HCT116 (cell line): ENCODE measurements at places on chromosomes 6 and 20. TPM values are rescaled to one million over a fixed set of nuclear protein-coding genes. Genes with fewer than 3 reads are reported as not detected.

- no peaks in the 10 kb centered on the region for H3K36me3 ChIP-seq
- H3K4me3 ChIP-seq = no peak overlapping the region
- no peak overlapping the region for H3K27ac ChIP-seq
- H3K27me3 ChIP-seq = peaks cover 20% of the 10 kb centered on the region
Observed at GRCh38 chr20:46991880-46992639, 97.4 kb downstream of the EYA2 start.

GRCh38 chr20:48605364-48606171 lies 222.2 kb downstream of the PREX1 start:
- no peaks in the 10 kb centered on the region for H3K4me1 ChIP-seq
- no peak overlapping the region for H3K4me3 ChIP-seq
- no peak for DNase-seq
- H3K27ac ChIP-seq = no peak overlapping the region
- no peaks in the 10 kb centered on the region; the same call in 1 of the 2 replicates for H3K27me3 ChIP-seq
- no peaks in the 10 kb centered on the region for H3K36me3 ChIP-seq

DNA sequence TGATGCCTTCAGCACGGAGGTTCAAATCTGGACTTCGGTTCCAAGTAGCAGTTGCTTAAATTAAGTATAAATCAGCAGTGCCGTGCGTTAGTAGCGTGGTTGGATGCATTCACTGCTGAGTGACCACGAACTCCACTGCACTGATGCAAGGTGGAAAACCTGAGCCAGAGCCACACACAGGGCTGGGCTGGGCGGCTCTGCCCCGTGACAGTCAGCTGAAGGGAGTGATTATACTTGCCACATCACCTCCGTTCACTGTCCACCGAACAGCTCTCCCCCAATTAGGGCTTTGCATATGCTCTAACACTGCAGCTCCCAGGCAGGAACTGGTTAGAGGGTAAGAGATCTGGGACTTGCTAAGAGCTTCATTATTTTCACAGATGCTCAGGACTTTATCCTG lies 22.2 kb downstream of the PPP1R3G start:
- no peak overlapping the region for H3K27ac ChIP-seq
- H3K36me3 ChIP-seq = no peaks in the 10 kb centered on the region
- H3K27me3 ChIP-seq = no peaks in the 10 kb centered on the region
- H3K4me3 ChIP-seq = no peak overlapping the region
- H3K4me1 ChIP-seq = peaks cover 4% of the 10 kb centered on the region; the same call in 1 of the 2 replicates

GRCh38 chr6:119161438-119161837 lies 83.0 kb upstream of the FAM184A start:
- no peak overlapping the region for H3K4me3 ChIP-seq
- H3K36me3 ChIP-seq = no peaks in the 10 kb centered on the region
- H3K4me1 ChIP-seq = peaks cover 8% of the 10 kb centered on the region
- no peak for DNase-seq

ECHDC1 gene
- total RNA-seq = 47.2 TPM

BTNL2 gene
- not detected for total RNA-seq

DNA sequence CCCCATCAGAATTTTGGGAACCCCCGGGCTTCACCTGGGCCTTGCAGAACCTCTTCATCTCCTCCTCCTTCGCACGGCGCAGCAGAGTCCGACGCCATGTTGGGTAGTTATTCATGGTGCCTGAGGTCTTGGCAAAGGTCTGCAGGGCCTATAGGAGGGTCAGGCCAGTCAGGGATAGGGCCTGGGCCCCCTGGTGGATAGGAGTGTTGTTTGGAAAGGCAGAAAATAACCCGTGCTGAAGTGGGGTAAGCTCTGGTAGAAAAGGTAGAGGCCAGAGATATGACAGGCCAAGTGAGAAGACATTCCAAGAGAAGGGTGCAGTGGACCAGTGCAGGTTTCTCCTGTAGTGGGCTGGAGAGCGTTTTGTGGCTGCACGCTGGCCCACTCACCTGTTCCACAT lies 4.9 kb downstream of the SMPD2 start:
- H3K36me3 ChIP-seq = peaks cover 6% of the 10 kb centered on the region; the same call in 1 of the 2 replicates
- H3K4me3 ChIP-seq = no peak overlapping the region
- DNase-seq = no peak
- H3K27me3 ChIP-seq = no peaks in the 10 kb centered on the region
- H3K4me1 ChIP-seq = peaks cover 12% of the 10 kb centered on the region; the same call in 1 of the 2 replicates
- H3K27ac ChIP-seq = no peak overlapping the region

SERPINB6 gene
- total RNA-seq = 103 TPM

GRCh38 chr20:4961746-4962145 lies 39.6 kb downstream of the SLC23A2 start:
- no peaks in the 10 kb centered on the region for H3K36me3 ChIP-seq
- no peak for DNase-seq
- no peak overlapping the region for H3K4me3 ChIP-seq
- no peaks in the 10 kb centered on the region for H3K27me3 ChIP-seq

DNA sequence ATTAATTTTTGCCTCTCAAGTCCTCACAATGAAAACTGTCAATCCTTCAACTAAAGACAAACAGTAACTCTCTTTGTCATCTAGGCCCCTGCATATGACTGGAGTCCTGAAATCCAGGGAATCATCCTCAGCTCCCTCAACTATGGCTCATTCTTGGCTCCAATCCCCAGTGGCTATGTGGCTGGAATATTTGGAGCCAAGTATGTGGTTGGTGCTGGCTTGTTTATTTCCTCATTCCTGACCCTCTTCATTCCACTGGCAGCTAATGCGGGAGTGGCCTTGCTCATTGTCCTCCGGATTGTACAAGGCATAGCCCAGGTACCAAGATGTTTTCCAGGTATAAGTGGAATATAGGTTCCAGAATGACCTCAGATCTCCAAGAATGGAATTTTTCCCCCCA lies 15.4 kb downstream of the SLC17A4 start:
- no peak overlapping the region for H3K4me3 ChIP-seq
- H3K36me3 ChIP-seq = no peaks in the 10 kb centered on the region

- DNase-seq = no peak
- H3K4me1 ChIP-seq = no peaks in the 10 kb centered on the region
- H3K4me3 ChIP-seq = no peak overlapping the region
Observed at GRCh38 chr6:103798166-103798565, 1061.6 kb downstream of the HACE1 start.

- no peaks in the 10 kb centered on the region for H3K27me3 ChIP-seq
- H3K4me1 ChIP-seq = peaks cover 15% of the 10 kb centered on the region
- no peak overlapping the region for H3K4me3 ChIP-seq
- no peak overlapping the region for H3K27ac ChIP-seq
Observed at GRCh38 chr20:44070139-44070900, 116.7 kb downstream of the JPH2 start.

DNA sequence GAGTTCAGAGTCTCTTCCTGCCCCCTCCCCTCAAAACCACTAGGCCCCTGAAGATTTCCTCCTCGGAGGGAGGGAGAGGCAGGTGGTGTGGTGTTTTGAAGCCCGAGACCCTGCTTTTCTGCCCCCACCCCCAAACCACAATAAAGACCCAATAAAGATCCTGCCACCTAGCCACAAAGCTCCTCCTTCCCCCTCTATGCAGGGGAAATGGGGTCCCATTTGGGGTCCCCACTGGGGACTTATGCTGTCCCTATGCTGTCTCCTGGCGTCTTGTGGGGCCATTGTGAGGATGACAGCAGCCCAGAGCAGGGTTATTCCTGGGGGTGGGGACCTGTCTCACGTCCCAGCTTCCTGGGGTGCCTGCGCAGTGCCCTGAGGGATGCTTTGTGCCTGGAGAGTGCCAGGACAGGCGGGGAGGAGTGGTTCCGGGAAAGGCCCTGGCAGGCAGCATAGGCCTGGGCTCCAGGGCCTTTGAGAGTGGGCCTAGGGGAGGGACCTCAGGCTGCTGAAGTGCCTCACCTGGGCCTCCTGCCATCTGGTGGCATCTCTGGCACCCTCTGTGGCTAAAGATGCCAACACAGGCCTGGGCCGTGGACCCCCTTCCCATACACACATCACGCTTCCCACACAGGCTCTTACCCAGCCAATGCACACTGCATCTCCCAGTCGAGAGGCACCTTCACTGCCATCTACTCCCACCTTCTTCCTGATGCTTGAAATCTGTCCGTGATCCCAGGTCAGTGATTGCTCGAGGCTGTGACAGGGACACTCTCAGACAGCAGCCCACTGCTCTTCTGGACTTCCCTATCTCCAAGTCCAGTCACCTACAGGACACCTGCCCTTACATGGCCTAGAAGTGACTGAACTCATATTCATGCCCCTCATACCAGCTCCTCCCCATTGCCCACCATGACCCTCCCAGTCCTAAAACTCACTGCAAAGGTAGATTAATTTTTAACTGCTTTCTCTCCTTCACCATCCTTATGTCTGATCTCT lies 7.9 kb upstream of the ARMC12 start:
- no peak for DNase-seq
- no peaks in the 10 kb centered on the region for H3K36me3 ChIP-seq
- peak overlapping the region; percentile 84 for H3K4me3 ChIP-seq
- peak overlapping the region; percentile 96 for H3K27ac ChIP-seq
- no peaks in the 10 kb centered on the region for H3K27me3 ChIP-seq

DNA sequence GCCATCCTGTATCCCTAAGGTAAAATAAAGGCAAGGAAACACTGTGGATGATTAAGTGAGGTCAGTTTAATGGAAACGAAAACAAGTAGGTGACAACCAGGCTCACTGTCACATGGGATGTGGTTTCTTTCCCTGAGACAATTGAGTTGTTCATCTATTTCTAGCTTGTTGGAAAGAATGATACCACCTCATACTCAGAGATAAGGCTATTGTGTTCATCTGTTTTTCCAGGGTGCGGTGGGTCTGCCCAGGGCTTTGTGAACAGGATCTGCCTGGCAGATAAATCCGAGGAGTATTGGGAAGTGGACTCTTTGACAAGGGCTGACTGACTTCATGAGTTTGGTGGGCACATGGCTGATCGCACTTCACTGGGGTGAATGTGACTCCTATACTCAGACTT lies 80.8 kb upstream of the TIAM2 start:
- no peak overlapping the region for H3K27ac ChIP-seq
- H3K36me3 ChIP-seq = no peaks in the 10 kb centered on the region
- DNase-seq = no peak

GABRR1 gene
- not detected for total RNA-seq

DEFB113 gene
- total RNA-seq = not detected

BEND6 gene
- total RNA-seq = 4.0 TPM

VGLL2 gene
- not detected for total RNA-seq

ZSCAN31 gene
- 10.1 TPM for total RNA-seq

GRCh38 chr6:53244399-53244931 lies 95.8 kb upstream of the GCM1 start:
- H3K27me3 ChIP-seq = no peaks in the 10 kb centered on the region
- H3K4me3 ChIP-seq = no peak overlapping the region
- H3K4me1 ChIP-seq = no peaks in the 10 kb centered on the region
- no peaks in the 10 kb centered on the region for H3K36me3 ChIP-seq
- H3K27ac ChIP-seq = no peak overlapping the region

KCNG1 gene
- 54.6 TPM for total RNA-seq

MUC21 gene
- total RNA-seq = not detected

DNA sequence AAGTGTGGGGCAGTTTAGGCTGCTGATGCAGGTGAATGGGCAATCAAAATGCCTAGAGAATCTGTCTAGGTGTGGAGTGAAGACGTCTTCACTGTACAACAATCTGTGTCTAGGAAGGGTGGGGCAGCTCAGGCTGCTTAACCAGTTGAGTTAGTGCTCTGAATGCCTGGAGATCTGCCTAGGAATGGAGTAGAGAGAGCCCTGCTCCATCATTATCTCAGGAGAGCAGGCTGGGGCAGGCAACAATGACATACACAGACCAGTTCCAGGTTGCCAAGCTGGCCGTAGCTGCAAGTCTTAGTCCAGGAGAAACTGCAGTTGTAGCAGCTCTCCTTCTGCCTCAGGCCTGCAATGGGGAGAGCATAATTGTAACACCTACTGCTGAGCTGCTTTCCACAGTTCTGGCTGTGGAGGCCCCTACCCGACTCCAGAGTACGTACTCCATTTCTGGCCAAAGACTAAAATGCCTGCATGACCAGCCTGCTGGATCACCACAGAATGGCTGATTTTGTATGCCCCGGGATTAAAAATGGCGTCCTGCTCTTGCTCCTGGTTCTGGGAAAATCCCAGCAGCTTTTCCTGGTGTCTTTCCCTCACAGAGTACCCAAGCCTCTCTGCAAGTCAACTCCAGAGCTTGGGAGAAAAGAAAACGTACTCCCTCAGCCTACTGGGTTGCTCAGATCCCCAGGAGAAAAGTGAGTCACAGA lies 545.4 kb downstream of the ADGRB3 start:
- H3K27ac ChIP-seq = no peak overlapping the region
- no peak overlapping the region for H3K4me3 ChIP-seq
- no peaks in the 10 kb centered on the region for H3K4me1 ChIP-seq

GRCh38 chr6:46115634-46116033 lies 14.2 kb upstream of the ENPP4 start:
- no peak overlapping the region for H3K4me3 ChIP-seq
- no peaks in the 10 kb centered on the region for H3K27me3 ChIP-seq
- no peak for DNase-seq

DNA sequence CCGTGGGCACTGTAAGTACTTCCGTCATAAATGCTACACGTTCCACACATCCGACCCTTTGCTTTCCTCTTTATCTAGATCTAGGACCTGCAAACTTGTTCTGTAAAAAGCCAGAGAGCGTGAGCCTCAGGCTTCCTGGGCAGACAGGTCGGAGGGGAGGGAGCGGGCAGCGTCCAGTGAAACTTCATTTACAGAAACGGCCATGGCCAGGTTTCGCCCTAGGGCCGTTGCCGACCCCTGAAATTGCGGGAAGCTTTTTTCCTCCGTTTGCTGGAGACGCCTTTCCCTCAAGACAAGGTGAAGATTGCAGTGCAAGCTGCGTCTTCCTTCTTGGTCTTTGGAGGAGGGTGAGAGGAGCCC lies 155.4 kb downstream of the DLL1 start:
- no peak for DNase-seq
- no peaks in the 10 kb centered on the region for H3K4me1 ChIP-seq
- no peaks in the 10 kb centered on the region for H3K36me3 ChIP-seq
- no peak overlapping the region for H3K4me3 ChIP-seq

GRCh38 chr6:106825156-106825555 lies 149.4 kb downstream of the CD24 start:
- no peak overlapping the region for H3K27ac ChIP-seq
- no peaks in the 10 kb centered on the region for H3K27me3 ChIP-seq
- H3K36me3 ChIP-seq = no peaks in the 10 kb centered on the region
- no peak for DNase-seq
- H3K4me1 ChIP-seq = no peaks in the 10 kb centered on the region

C6orf163 gene
- total RNA-seq = 1.5 TPM

GRCh38 chr6:63783096-63783495 lies 147.5 kb downstream of the PHF3 start:
- H3K4me1 ChIP-seq = no peaks in the 10 kb centered on the region
- H3K36me3 ChIP-seq = no peaks in the 10 kb centered on the region
- no peaks in the 10 kb centered on the region for H3K27me3 ChIP-seq
- no peak overlapping the region for H3K27ac ChIP-seq

- DNase-seq = no peak
- no peaks in the 10 kb centered on the region for H3K36me3 ChIP-seq
- no peak overlapping the region for H3K27ac ChIP-seq
- H3K27me3 ChIP-seq = no peaks in the 10 kb centered on the region
Observed at GRCh38 chr6:113813142-113813541, 44.0 kb upstream of the MARCKS start.
